ENCODE measurements at places on chromosomes 5 and 9.

DNA sequence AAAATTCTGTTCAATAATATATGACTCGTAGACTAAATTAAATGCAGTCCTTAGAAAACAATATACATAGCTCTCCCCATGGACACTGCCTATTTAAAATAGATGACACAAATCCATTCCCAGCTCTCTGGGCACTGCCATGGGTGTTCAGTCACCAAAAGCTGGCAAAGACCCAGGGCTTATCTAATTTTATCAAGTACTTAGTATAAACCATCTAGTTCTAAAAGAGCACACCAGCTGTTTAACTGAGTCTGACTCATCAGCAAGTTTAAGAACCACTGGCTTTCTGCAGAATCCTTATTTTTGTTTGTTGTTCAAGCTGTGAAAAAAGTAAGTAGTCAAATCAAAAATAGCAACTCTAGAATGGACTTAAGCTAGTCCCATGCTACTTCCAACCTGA lies 107.6 kb downstream of the PLPP1 start:
- DNase-seq = no peak

DNA sequence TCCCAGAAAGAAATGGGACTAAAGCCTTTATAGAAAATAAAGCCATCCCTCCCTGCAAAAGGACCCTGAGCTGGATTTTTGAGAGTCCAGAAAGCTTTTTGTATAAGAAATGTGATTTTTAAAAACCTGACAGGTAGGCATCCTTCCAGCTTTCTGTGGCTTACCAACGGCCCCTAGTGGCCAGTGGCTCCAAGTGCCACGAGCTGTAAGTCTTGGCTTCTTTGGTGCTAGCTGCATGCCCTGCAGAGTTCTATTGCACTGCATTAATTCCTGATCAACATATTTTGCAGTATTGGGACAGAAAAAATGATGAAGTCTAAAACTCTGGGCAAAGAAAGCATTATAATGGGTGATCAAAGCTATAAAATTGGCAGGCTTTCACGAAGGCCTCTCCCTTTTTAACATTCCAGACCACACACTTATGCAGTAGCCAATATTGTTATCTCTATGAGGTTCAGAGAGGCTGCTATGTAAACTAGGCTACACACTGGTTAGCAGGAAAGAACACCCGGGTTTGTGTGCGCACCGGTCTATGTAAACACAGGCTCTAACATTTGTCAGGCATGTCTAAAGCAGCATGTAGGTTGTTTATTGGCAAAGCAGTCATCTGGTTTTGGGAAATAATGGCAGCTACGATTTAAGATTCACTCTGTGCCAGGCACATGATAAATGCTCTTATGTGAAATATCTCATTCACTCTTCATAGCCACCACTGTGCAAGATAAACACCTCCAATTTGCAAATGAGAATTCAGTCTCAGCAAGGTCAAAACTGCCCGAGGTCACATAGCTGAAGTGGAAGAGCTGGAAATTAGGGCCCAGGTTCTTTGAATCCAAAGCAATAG lies 55.2 kb downstream of the NMUR2 start:
- DNase-seq = no peak

- DNase-seq = no peak
These were observed 43.4 kb downstream of the EPB41L4B start for GRCh38 chr9:109277451-109277850.

- DNase-seq = no peak
These were observed 113.2 kb downstream of the TLE4 start for GRCh38 chr9:79684711-79685575.

- DNase-seq = no peak
These were observed 9.0 kb downstream of the FCN1 start for GRCh38 chr9:134908524-134909309.

DNA sequence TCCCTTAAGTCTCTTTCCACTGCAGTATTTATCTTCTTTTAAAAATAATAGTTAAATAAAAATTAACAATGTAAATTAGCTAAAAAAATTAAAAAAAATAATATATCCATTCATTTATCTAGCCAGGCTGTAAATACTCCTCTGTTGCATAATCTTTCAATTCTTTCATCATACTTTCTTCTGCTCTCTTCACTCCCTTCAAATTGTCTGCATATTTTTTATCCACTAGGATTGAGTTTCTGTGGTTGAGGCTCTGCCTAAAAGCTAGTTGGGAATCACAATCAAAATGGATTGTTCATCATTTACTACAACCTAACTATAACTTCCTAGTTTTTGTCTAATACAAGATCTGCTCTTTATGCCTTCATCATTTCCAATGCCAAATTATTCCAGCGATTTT lies 182.2 kb downstream of the PDE4D start:
- no peak for DNase-seq

- DNase-seq = no peak
These were observed 174.2 kb upstream of the PUM3 start for GRCh38 chr9:3018071-3018470.

GRCh38 chr5:102807878-102808502 lies 52.9 kb downstream of the PAM start:
- DNase-seq = no peak

DNA sequence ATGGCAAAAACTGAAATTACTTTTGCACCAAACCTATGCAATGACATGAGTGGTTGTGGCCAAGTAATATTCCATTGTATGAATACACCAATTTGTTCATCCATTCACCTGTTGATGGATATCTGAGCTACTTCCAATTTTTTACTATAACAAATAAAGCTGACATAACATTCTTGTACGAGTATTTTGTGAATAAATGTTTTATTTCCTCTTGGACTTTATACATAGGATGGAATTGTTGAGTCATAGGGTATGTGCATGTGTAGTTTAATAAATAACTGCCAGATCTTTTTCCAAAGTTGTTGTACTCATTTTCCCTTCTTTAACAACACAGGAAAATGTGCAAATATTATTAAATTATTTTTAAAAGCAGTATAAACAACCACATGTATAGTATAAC lies 146.1 kb upstream of the ZNF462 start:
- no peak for DNase-seq

GRCh38 chr5:16929347-16929746 lies 6.7 kb downstream of the MYO10 start:
- no peak for DNase-seq

- DNase-seq = no peak
These were observed 84.1 kb downstream of the PTPDC1 start for GRCh38 chr9:94168203-94169000.

DNA sequence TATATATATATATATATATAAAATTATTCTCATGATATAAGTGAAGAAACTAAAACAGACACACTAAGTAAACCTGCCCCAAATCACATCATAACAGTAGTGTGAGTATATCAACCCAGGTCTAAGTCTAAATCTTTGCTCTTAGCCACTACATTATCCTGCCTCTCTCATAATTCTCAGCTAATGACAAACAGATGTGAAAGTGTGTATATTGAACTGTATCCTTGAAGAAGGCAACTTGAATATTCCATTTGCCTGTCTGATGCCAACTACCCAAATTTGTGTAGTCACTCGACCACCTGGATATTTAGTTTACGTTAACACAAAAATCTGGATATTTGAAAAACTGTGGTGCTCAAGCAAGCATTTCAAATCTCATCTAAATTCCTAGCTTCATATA lies 97.4 kb downstream of the PPP2R2B start:
- DNase-seq = no peak

DNA sequence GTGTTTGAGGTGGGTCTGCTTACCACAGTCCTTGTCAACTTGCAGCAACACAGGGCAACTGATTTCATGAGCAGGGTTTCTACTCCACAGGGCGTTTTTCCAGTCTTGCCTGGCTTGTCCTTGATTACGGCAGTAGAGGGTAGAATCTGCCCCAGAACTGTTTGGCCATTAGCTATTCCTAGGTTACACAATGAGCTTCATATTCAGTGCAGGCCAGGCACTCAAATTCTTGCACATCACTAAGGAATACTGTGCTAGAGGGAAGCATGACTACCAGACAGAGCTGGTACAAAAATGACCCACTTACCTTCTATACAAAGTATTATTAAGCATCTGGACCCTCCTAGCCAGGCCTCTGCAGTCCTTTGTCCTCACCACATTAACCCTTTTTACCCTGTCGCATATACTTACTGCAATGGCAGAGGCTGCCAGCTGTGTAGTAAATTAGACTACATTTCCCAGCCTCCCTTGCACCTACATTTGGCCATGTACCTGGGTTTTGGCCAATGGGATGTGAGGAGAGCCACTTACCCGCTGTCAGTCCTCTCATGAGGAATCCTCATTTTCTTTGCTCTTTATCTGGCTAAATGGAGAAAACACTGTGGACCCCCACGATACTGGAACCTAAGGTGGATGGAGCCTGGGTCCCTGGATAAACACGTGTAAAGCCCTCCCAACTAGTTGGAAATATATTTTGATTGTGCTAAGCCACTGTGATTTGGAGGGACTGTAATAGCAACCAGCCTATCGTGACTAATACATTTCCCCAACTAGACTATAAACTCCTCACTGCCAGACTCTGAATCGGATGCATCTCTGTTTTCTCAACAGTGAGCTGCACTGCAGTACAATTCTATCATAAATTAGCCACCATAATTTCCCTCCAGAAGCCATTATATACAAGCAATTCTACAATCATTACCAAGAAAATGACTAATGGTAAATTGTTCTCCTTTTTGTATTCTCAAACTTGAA lies 218.7 kb downstream of the GLIS3 start:
- no peak for DNase-seq

GRCh38 chr5:69502767-69503488 lies 10.3 kb downstream of the OCLN start:
- no peak for DNase-seq

- DNase-seq = no peak
These were observed 26.4 kb downstream of the ATP6V0E1 start for GRCh38 chr5:173010021-173010420.

GRCh38 chr5:112923148-112923917 lies 1.3 kb upstream of the REEP5 start:
- no peak for DNase-seq
